T-helper 1 cell (primary cell): ENCODE measurements at places on chromosomes 5 and 9.

DNA sequence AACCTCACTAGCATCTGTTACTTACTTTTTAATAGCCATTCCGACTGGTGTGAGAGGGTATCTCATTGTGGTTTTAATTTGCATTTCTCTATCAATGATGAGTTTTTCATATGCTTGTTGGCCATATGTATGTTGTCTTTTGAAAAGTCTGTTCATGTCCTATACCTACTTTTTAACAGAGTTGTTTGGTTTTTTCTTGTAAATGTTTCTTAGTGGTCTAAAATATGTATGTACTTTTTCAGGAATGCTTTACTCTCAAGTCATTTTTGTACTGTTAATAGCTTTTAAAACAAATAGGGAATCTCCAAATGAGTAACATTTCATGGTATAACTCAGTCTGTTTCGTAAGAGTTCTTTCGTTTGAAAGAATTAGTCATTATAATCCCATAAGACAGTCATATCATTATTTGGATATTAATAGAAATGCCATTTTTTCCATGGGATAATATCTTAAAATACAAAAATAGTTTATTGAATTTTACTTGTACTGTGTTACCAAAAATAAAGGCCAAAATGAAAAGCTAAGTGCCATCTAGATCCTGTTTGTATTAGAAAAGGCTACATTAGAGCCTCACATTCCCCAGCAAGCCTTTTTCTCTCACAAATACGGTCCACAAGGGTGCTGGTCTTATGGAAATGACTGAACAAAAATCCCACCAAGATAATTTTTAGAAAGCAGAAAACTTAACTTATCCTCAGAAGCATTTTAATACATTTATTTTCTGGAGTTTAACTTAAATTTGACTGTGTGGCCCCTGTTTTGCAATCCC lies 247.7 kb downstream of the PJA2 start:
- no peak for DNase-seq

- DNase-seq: no peak
Observed at GRCh38 chr9:79236466-79236865, 335.3 kb upstream of the TLE4 start.

DNA sequence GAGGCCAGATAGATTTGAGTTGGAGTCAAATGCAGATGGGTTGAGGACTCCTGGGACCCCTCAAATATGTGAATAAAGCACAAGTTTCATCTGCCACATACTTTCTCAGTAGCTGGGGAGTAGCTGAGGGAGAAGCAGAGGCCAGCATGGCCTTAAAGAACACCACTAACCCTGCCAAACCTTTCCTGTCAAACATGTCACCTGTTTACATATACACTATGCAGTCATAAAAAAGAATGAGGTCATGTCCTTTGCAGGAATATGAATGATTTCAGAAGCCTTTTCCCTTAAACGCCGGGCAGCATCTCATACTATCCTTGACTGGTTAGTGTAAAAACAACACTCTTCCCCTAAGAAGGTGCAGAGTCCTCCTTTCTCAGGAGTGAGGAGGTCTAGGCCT lies 25.2 kb upstream of the HSD17B4 start:
- DNase-seq: no peak

DNA sequence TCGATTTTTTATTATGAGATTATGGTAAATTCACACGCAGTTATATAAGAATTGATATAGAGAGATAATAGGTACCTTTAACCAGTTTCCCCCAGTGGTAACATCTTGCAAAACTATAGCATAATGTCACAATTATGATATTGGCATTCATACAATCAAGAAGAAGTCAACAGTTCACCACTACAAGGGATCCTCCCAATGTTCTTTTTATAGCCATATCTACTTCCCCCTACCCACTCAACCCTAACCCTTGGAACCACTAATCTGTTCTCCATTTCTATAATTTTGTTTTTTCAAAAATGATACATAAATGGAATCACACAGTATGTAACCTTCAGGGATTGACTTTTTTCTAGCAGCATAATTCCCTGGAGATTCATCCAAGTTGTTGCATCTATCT lies 9.8 kb downstream of the ACTL7B start:
- no peak for DNase-seq

DNA sequence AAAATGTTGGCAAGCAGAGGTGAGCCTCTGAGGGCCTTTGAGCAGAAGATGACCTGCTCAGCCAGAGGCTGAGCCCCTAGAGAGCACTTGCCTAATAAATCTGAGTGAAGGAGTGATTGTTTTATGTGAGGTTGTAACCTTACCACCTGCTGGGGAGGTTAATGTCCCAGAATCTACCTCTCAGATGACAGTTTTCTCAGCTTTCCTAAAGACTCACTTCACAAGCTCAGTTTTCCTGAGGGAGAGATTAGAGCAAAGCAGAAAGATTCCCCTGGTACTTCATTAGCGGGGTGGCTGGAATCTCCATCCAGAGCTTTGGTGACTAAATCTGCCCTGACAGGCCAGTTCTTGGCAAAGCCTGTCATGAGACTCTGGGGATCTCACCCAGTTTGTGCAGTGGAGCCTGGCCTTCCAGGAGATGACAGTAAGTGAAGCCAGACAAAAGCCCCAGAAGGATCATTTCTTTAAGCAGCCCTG lies 48.8 kb upstream of the GALNT10 start:
- no peak for DNase-seq

DNA sequence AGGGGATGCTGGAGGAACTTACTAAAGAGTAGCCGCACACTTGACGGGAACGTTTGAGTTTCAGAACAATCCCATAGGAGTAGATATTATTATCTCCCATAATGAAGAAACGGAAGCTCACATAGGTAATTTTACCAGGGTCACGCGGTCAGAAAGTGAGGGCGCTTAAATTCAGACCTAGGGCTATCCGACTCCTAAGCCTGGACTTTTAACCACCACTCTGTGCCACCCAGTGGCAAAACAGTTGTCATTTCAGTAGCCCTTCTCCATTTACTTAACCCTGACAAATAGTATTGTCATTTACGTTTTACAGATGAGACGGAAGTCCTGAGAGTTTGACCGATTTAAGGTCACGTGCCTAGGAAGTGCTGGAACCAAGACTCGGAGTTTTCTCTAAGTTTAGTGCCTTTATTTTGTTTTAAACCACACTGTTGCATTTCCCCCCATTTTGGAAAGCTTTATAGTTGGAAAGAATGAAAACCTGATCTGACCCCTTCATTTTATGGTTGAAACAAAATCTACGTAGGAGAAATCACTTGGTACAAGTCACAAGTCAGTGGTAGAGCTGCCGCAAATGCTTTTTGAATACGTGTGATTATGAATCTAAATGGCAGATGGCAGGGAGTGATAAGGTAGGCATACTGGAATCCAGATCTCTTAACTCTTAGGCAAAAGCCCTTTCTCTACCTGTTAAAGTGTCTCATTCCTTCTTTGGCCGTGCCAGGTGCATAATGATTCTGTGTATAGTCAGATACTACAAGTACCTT lies 650 bp downstream of the MRRF start:
- no peak for DNase-seq

- no peak for DNase-seq
Observed at GRCh38 chr5:103645816-103646215, 83.2 kb upstream of the NUDT12 start.

GRCh38 chr5:119417891-119418605 lies 34.2 kb upstream of the HSD17B4 start:
- no peak for DNase-seq

DNA sequence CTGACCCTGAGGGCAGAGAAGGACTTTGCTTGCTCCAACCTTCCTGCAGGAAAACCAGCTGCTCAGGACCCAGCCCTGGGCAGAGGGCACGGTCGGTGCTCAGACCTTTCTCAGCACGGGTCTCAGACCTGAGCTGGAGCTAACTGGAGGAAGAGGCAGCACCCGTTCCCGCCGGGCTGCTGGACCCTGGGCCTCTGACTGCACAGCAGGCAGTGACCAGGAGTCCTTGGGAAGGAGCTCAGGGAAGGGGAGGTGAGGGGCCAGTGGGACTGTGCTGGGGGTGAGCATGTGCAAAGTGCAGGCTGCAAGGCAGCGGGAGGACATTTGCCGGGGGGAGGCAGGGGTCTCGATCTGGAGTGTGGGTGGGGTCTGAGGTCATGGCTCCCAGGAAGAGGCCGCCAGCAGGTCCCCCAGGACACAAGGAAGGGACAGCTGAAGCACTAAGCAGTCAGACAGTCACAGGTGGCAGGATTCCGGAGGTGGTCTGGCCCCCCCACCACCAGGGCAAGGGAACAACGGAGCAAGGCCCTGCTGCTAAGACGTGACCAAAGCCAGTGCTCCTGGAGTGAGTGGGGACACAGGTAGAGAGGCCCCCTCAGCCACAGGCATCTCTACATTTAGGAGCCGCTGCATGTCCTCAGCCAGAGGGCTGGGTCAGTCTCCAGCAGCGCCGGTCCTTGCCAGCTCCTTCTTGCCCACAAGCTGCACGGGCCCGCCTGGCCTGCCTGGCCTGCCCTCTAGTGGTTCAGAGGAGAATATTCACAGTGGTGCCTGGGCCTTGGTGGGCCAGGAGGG lies 4.8 kb upstream of the DPM2 start:
- no peak for DNase-seq

DNA sequence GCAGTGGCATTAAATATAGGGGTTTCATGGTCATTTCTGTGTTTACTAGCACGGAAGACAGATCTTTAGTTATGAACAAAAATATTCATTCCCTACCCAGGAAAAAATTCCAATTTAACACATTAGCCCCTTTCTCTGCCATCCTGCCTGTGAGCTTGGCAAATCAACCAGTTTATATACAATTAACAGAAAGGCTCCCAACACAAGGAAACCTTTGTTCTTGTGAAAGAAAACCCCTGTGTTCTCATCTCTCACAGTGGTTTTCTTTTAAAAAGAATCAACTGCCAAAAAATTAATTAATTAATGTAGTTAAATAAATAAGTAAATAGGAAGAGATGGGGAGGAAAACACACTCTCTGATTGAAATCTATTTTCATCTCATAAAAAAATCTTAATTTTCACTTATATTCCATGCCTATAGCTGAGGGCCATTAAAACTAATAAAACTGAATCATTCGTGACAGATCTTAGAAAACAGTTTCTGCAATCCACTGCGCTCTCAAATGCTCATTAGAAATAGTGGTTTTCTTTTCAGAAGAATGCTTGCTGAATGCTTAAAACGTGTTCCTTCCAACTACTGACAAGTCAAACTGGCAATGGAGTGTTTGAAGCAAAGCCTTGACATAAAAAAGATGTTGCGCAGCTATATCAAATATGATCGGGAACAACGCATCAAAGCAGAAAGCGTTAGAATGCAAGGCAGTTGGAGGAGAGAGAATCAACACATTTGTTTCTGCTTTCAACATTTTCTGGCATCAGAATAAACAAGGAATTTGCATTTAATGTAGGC lies 387.7 kb downstream of the TLR4 start:
- DNase-seq: no peak

GRCh38 chr9:109639674-109640579 lies 140.1 kb upstream of the PALM2AKAP2 start:
- DNase-seq: no peak

DNA sequence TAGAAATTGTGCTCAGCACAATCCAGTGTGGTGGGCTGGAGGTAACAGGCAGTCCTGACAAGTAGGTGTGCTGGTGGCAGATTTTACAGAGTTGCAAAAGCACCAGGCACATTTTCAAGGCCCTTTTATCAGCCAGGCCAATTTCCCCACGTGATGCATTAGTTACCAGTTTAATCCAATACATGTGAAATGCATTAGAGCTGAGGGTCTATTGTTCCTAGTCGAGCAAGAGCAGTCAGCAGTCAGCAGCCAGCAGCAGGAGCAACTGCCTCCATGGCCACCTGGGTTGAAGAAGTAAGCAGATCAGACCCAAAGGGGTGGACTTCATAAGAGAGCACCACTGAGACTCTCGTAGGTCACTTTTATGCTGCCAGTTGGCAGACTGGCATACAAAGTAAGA lies 76.7 kb downstream of the EPB41L4A start:
- DNase-seq: no peak

DNA sequence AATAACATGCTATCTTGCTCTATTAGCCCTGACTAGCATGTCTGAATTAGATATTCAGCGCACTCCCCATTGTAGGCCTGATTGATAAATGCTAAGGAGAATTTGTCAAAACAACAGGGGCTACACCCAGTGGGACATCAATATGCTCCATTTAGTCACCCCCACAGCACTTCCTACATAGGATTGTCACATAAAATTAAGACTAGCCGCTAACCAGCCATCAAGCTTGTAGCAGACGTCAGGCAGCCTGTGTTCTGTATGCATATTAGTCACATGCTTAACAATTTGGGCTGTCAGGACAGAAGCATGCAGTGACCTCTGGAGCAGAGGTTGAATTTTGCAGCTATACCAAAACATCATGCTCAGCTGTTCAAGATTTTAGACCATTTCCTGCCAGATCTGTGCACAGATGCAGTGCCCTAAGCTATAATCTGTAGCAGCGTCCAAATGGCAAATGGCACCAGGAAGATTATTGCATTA lies 197.4 kb upstream of the ISL1 start:
- DNase-seq: no peak

GRCh38 chr9:129557192-129558036 lies 63.5 kb downstream of the C9orf50 start:
- no peak for DNase-seq

GRCh38 chr9:133844881-133845410 lies 106.8 kb upstream of the SARDH start:
- DNase-seq: no peak

DNA sequence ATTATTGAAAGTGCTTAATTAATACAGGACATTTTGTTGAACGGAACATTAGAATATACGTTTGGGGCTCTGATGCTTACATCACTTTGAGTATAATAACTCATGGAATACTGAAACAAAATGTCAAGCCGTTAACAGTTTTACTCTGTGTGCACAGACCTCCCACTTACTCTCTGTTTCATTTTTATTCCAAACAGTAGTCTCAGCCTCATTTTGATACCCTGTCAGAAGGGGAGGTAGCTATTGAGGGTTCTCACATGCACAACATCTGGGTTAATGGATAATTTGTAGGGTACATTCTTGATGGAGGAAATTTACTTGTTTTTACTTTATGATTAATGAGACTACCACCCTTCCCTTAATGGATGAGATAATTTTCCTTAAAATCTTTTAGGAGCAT lies 59.0 kb downstream of the SCAMP1 start:
- DNase-seq: no peak

DNA sequence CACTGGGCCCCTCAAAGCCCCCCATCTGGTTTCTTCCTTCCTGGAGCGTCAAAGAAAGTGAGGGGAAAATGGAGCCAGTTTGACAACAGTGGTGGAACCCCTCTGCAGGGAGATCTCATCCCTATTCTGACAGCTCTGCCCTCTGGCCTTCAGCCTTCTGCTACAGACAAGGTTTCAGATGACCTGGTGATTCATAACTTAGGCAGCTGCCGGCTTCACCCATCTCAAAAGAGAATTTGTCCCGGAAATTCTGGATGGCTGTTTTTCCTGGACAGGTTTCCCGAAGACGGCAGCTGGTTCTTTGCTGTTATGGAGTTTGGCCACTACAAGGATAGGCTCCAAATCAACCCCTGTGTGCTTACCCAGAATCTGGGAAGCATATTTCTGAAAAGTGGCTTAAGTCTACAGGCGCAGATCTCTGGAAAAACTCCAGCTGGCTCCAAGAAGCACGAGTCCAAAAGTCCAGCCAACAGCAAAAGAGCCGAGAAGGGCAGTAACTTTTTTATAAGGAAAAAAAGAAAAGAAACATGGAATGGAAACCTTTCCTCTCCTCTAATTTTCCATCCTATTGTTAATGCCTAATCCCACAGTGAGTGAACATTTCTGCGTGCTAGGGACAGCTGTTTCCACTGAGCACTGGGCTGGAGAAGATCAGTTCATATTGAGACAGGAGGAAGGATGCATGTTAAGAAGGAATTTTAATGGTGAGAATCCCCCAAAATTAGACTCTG lies 54.5 kb downstream of the ZNF366 start:
- DNase-seq: no peak
